ENCODE measurements at places on chromosomes 1 and 21.
A peak's percentile ranks its signal among the peaks of the same experiment; 100 is the strongest.

DNA sequence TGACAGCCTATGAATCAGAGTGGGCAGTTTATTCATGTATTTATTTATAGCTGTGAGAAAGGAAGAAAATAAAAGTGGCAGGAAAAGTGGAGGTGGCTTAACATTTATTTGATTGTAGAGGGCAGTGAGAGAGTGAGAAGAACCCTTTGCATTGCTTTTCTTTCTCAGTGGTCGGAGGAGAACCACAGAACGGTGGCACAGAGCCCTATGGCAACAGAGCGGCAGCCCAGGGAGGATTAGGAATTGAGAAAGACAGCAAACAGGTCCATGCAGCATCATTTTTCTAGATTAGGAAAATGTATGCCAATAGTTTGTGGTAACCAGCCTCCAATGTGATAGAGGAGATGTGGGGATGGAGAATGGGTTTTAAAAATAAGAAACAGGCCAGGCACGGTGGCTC is 53.1 kb downstream of the NMNAT2 start:
- DNase-seq: no peak

DNA sequence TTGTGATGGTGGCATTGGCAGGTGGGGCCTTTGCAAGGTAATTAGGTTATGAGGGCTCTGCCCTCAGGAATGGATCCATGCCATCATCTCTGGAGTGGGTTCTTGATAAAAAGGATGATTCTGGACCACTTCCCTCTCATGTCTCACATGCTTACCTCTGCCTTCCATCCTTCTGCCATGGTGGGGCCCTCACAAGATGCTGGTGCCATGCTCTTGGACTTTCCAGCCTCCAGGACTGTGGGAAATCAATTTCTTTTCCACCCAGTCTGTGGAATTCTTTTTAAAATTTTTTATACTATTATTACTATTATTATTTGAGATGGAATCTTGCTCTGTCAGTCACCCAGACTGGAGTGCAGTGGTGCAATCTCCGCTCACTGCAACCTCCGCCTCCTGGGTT is 57.3 kb downstream of the ACBD3 start:
- peak; percentile 13 for DNase-seq

- no peak for DNase-seq
Observed at GRCh38 chr1:235473806-235474205, 30.4 kb downstream of the B3GALNT2 start.

DNA sequence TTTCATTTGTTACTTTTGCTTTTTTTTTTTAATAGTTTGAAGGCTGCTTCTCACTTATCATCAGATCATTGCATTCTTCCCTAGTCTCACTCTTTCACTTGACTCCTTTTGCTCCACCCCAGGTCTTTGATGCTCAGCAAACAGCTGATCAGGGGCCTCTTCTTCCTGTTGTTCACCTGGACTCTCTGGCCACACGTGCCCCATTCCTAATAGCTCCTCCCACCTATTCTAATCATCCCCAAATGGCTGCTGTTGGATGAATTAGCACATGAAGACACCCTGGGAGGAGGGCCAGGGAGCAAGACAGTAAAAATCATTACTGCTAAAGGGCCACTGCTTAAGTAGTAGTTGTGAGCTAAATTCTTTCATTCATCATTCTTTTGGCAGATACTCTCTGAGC is 119.5 kb downstream of the MAB21L3 start:
- no peak for DNase-seq

- DNase-seq: no peak
Observed at GRCh38 chr1:204834336-204834735, 36.3 kb upstream of the NFASC start.

- no peak for DNase-seq
Observed at GRCh38 chr1:236091933-236092318, 27.0 kb upstream of the NID1 start.

- peak; percentile 53 for DNase-seq
Observed at GRCh38 chr1:230231774-230232145, 164.7 kb downstream of the GALNT2 start.

DNA sequence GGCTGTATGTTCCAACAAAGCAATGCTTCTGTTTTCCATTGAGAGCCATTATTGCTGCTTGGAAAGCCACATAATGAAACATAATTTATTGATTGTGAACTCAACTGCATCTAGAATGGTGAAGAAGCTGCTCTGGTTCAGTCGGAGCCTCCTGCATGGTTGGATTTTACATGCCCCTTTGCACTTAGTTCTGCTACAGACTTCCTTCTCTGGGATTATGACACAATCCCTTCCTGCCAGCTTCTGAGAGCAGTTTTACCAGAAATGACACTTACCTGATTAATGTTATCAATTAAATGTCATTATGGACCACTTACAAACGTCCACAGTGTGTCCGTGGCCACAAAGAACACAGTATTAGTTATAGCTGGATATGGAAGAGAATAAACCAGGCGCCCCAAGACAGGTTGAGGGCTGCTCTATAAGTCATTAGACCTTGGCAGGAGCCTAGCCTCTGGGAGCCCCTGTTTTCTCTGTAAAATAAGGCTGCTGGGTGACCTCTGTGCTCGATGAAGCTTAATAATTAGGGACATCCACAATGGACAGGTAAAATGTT is 7.0 kb upstream of the CD58 start:
- DNase-seq: no peak

All from islet precursor cell (in vitro differentiated cells).